ENCODE measurements at places on chromosomes 4 and X.

- no peak for DNase-seq
These were observed 46.4 kb downstream of the KDR start for GRCh38 chr4:55078987-55079386.

DNA sequence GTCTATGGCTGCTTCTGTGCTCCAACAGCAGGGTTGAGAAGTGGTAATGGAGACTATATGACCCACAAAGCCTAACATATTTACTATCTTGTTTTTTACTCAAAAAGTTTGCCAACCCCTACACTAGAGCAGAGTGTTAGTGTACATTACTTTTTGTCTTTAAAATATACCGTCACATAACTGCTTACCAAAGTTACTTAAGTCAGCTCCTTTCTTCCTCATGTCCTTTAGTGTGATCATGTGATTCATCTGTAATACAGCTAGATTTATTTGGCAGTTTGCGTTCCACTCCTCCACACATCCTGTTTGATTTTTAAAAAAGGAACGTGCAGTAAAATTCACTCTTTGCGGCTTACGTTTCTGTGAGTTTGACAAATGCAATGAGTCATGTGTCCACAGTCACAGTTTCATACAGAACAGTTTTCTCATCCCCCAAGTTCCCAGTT lies 162.4 kb upstream of the GPRIN3 start:
- DNase-seq, result no peak

GRCh38 chrX:9794495-9794894 lies 8.3 kb downstream of the SHROOM2 start:
- DNase-seq, result no peak

GRCh38 chrX:53681661-53682060 lies 4.9 kb downstream of the HUWE1 start:
- DNase-seq, result no peak

- DNase-seq, result no peak
These were observed 43.1 kb downstream of the ZGRF1 start for GRCh38 chr4:112593438-112594133.

DNA sequence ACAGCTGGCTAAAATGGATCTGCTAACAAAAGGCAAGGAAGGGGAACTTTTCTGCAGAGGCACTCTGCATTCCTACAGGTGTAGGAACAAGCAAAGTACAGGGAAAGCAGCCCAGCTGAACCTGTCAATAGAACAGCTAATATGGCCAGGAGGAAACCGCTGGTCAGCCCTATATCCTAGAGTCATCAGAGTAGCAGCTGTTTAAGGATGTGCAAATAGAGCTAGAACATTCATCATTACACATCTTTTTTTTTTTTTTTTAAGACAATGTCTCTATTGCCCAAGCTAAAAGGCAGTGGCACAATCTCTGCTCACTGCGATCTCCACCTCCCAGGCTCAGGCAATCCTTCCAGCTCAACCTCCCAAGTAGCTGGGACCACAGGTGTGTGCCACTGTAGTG lies 163.0 kb downstream of the BTC start:
- DNase-seq, result no peak

DNA sequence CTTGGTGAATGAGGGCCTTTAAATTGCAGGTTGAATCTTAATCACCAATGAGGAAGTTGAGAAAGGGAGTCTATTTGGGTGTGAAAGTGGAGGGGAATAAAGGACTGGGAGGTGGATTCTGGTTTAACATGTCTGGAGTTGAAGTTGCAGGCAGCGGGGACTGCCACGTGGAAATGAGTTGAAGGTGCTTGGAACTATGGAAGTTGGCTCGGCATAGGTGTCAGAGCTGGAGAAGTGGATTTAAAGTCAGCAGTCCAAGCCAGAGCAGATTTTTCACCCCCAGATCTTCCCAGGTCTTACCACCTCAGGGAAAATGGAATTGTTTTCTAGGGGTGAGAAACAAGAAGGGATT lies 44.9 kb downstream of the TIGD4 start:
- DNase-seq, result no peak

GRCh38 chr4:138542191-138542776 lies 300.1 kb upstream of the SLC7A11 start:
- DNase-seq, result no peak

GRCh38 chrX:50202539-50202938 lies 1.7 kb upstream of the AKAP4 start:
- DNase-seq, result no peak

DNA sequence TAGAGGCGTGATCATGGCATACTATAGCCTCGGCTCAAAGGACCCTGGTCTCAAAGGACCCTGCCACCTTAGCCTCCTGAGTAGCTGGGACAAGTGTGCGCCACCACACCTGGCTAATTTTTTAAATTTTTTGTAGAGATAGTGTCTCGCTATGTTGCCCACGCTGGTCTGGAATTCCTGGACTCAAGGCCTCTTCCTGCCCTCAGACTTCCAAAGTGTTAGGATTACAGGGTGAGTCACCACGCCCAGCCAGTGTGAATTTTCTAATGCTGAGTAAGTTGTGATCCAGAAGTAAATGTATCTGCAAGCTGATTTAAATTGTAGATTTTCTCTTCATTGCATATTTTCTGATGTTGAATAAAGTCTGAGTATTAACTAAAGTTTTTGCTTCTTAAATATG lies 2.6 kb upstream of the ZNF674 start:
- DNase-seq, result no peak
